ENCODE measurements at places on chromosomes 5 and 9. TPM values are rescaled to one million over a fixed set of nuclear protein-coding genes. Genes with fewer than 3 reads are reported as not detected.

DNA sequence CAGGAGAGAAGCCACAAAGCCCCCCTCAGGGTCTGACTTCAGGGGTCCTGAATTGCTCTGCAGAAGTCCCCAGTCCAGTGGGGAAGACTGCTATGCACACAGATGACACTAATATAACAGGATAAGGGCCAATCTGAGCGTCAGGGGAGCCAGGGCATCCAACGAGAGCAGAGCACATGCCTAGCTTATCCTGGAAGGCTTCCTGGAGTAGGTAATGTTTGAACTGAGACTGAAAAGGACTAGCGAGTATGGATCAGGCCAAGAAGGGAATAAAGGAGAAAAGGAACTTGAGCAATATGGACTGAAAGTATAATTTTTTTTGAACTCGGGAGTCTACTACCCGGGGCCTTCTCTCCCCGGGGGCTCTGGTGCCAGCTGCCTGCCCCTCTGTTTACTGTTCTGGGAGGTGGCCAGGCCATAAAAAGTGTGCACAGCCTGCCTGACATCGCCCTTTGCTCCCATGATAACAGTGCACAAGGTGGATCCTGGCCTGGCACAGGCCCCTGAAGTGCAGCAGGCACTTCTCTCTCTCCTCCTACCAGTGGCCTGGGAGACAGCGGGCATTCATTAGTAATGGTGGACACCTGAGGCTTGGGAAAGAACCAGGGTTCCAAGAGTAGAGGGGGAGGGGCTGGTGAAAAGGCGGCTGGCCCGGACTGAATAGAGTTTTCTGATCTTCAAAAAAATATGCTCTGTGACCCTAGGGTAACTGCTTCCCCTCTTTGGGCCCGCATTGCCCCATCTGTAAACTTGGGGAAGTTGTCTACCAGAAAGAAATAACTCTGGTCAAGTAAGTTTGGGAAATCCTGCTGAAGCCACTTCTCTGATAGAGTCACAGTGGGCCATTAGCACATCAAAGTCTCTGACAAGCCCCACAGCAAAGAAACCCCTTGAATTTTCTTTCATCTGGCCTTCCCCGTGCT lies 4.6 kb upstream of the SLC6A7 start:
- DNase-seq: no peak

GRCh38 chr5:119402555-119402954 lies 46.7 kb downstream of the TNFAIP8 start:
- no peak for DNase-seq

DNA sequence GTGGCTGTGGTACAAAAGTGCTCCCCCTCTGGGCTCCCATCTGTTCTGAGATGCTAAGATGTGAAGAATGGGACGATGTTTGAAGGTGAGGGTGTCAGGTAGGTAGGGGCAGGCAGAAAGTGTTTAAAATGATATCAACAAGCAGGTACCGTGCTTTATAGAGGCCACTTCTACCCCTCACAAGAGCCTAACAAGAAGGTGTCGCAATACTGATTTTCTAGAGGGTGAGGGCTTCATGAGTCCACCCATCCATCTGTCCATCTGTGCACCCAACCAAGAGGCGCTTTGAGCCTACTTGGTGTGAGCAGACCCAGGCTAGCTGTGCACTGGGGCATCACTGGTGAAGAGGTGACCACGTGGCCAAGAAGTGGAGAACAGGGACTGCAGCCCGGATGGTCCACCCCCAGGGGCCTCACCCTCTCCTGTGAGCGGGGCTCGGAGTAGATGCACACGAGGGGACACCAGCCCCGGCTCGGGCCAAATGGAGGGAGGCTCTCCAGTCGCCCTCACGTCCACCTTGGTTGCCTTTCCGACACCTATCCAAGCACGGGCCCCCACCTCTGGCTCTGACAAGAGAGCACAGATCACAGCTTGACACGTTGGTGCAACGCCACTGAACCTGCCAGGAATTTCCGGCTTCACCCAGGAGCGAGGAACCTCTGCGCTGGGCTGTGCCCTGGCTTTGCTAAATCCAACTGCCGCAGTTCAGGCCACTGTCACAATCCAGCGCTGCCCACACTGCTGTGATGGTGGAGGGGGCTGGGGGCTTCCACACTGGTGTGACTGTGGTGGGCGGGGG lies 34.5 kb downstream of the CRB2 start:
- DNase-seq: no peak

GRCh38 chr5:170408877-170409660 lies 19.9 kb upstream of the KCNMB1 start:
- DNase-seq: no peak

- no peak for DNase-seq
Observed at GRCh38 chr5:87185838-87186237, 81.8 kb upstream of the RASA1 start.

- DNase-seq: no peak
Observed at GRCh38 chr5:120769312-120769872, 305.3 kb downstream of the PRR16 start.

- DNase-seq: no peak
Observed at GRCh38 chr5:178389026-178389729, 156.6 kb upstream of the PHYKPL start.

DNA sequence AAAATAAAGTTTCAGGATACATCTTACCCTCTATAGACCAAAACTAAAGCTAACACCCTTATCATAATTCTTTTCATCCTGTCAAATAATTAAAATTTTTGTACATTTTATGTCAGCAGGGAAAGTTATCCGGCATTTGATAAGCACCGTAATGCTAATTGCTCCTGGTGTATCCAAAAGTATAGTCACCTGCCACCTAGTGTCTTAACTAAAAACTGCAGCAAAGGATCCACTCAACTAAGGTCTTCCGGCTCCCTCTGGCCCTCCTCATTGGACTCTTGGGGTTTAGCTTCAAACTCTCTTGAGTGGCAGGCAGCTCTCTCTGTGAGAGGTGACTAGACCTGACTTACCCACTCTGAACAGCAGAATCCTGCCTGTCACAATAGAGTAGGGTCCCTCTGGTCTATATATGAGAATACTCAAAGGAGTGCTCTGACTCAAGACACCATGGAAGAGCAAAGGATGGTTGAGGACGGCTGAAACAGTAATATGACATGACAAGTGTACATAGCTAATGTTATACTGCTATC lies 60.4 kb upstream of the CAST start:
- no peak for DNase-seq

GRCh38 chr9:124174433-124174832 lies 83.3 kb upstream of the NEK6 start:
- no peak for DNase-seq

GRCh38 chr5:5192681-5193080 lies 52.6 kb downstream of the ADAMTS16 start:
- DNase-seq: no peak

- no peak for DNase-seq
Observed at GRCh38 chr5:130126746-130127145, 222.5 kb downstream of the CHSY3 start.

DNA sequence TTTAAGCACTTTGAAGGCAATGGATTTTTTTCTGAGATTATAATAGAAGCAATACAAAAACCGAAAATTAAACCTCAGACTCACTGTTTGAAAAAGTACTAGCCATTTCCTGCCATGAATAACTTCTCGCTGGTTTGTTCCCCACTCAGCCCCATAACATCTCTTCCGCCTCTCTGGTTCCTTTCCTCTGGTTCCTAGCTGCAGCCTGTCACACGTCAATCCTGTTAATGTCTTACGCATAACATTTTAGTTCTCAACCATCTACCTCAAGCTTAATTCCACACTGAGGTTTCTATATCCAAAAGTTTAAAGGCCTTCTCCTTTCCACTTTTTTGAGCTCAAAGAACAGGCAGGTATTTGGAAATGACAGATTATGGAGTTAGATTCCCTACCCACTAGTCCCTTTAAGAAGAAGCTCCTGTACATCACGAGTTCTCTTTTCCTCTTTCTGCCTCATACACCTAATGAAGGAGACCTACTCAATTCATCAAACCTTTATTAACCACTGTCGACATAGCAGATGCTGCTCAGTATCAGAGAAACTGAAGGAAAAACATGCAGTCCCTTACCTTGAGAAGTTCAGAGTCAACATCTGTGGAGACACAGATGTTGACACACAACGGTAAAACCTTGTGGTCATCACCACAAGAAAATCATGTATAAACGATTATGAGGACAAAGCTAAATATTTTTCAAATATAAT lies 243.0 kb upstream of the PTGER4 start:
- no peak for DNase-seq

DNA sequence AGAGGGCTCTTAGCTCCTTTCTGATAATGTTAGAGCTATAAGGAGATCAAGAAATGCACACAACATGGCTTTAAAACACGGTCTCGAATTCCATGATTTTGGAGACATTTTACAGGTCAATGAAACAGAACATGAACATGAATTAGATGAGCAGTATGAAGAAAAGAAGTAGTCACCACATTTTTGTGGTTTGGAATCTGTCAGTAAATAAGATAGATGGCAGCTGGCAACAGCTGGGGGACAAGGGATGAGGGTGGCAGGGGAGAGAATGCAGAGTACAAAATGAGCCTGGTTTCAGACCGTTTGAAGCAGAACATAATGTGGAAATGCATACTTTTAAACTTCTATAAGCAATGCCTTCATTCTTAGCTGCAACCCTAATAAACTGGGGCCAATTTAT lies 107.1 kb downstream of the OXCT1 start:
- no peak for DNase-seq

DNA sequence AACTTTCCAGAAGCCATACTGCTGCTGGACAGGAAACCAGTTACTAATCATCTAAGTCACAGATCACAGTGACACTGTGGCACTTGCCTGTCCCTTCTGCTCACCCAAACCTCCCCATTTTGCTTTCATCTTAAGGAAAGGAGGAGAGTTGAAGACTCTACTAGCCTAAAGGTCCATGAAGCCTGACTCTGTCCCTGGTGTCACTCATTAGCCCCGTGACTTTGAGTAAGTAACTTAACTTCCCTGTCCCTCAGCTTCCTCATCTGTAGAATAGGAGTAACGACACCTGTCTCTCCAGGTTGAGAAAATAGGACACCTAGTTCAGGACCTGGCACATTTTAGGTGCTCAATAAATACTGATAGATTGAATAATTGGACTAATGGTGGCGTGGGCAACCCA lies 536 bp upstream of the SLC6A7 start:
- DNase-seq: no peak

- no peak for DNase-seq
Observed at GRCh38 chr9:113875459-113876150, 504 bp upstream of the ZNF618 start.

DNA sequence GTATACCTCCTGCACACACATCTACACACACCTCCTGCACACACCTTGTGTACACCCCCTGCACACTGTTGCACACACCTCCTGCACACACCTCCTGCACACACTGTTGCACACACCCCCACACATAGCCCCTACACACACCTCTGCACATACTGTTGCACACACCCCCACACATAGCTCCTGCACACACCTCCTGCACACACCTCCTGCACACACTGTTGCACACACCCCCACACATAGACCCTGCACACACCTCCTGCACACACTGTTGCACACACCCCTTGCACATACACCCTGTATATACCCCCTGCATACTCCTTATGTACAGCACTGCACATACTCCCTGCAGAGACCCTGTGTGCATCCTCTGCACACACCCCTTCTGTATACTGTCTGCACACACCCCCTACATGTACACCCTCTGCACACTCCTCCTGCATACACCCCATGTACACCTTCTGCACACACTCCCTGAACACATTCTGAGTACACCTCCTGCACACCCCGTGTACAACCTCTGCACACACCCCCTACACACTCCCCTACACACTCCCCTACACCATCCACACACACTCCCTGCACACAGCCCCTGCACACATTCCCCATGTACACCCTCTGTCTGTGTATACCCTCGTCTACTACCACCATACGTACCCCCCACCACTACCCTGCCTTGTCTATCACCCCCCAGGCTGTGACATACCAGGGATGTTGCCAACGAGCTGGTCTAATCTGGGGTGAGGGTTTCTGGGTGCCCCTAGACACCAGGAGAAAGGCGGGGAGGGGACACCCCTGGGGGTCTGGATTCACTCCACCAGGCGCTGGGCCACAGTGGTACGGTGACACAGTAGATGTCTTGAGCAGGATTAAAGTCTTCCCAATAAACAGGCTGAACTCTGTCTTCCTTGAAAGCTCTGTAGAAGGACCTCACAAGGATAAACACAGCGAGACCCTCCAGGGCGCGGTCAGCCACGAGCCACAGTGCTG lies 1.1 kb upstream of the CEP72 start:
- DNase-seq: no peak

DNA sequence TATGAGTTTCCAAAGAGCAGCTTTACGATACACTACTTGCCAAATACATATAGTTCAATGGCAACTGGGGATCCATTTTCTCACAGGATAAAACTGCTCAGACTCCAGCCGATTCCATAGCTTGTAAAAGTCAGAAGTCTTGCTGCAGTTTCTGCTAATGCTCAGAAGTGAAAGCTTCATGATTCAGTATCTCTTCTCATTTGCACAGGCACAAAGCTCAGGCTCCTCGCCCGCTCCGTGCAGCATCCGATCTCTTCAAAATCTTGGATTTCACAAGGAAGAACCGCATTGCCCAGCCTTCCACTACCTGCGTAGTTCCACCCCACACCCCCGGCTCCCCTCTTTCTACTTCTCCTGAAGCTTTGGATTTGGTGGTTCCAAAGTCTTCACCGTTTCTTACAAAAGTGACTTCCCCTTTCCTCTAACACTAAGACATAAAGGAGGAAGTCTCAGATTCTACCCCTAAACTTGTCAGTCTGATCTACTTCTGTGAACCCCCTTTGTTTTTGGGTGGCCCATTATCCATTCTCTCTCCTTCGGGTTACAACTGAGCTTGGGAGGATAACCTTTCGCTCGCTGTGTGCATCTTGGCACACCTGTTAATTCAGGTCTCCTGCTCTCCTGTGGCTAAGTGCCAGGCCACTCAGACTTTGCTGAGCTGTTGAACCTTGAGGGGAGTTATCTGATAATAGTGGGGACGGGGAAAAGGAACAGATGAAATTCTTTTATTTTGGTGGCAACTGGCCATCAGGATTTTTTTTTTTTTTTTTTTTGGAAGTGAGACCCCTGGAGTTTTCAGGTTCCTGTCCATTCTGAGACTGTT lies 194.1 kb downstream of the GNA14 start:
- no peak for DNase-seq

Gene CENPK
- 0.38 TPM for total RNA-seq

Gene GPX3
- total RNA-seq: 744 TPM

Gene PIK3R1
- 132 TPM for total RNA-seq

Gene TRIP13
- 0.44 TPM for total RNA-seq

Gene SPOCK1
- total RNA-seq: 28.6 TPM

Gene PCDHGA6
- 5.6 TPM for total RNA-seq

All from left ventricle myocardium inferior (tissue), 1 donor.